PC-3 (cell line): ENCODE measurements at places on chromosomes 1 and 21. TPM values are rescaled to one million over a fixed set of nuclear protein-coding genes. Genes with fewer than 3 reads are reported as not detected.

- DNase-seq = no peak
These were observed 17.2 kb downstream of the PKN2 start for GRCh38 chr1:88701275-88701674.

DNA sequence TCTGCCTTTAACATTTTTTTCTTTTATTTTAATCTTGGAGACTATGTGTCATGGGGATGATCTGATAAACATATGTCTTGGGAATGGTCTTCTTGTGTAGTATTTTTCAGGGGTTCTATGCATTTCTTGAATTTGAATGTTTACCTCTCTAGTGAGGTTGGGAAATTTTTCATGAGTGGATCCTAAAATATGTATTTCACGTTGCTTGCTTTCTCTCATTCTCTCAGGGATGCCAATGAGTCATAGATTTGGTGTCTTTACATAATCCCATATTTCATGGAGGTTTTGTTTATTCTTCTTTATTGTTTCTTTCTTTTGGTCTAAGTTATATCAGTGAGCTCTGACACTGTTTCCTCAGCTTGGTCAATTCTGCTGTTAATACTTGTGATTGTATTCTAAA, 1237.2 kb downstream of the PLA2G4A start:
- peak; percentile 58 for DNase-seq

DNA sequence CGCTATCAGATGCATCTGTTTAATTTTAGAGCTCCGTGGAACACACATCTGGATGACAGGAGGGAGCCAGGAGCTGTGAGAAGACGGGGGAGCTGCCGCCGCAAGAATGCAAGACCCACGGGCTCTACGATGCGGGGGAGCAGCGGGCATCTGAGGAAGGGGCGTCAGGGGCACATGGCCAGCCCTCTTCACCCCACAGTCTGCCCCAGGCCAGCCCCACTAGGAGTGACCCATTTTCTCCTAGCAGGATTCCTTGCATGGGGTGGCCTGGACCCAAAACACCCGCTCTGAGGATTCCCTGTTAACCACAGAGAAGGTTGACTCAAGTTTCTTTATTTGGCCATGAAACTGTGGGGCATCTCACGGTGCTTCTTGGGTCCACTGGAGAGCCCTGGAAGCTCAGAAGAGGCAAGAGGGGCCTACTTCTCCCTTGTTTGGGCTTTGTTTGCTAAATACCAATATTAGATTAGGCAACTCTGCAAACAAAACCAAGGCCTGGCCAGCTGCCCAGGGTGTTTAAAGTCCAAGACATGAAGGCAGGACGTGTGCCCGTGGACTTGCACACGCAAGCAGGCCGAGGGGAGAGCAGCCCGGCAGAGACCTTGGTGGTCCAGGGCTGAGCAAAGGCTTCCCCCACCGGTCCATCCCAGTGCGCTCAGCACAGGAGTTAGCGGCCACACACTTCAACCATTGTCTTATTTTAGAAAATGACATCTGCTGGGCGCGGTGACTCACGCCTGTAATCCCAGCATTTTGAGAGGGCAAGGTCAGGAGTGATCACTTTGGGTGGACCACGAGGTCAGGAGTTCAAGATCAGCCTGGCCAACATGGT, 89.8 kb downstream of the DHRS3 start:
- DNase-seq = peak; percentile 89

- DNase-seq = no peak
These were observed 13.4 kb downstream of the LRRC41 start for GRCh38 chr1:46289976-46290375.

GRCh38 chr1:235100194-235100772, 28.4 kb downstream of the TOMM20 start:
- DNase-seq = no peak

DNA sequence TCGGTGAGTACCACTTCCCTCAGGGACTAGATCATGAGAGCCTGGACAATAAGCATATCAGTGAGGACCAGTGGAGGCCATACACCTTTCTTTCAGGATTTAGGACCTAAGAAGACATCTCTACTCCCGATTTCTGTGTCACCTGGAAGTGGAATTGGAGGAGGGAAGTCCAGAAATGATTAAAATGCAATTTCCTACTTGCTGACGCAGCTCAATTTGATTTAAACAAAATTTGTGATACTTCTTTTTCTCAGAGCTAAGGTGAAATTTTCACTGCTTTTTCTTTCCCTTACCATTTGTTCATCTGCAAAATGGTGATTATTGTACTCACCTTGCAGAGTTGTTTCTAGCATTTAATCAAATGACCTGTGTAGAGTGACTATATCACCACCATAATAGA, 38.8 kb upstream of the BTG3 start:
- DNase-seq = no peak

Gene C4BPA
- total RNA-seq = not detected in 2 replicates

GRCh38 chr1:14820295-14821085, 222.0 kb downstream of the KAZN start:
- DNase-seq = no peak

Gene LCE1D
- total RNA-seq = not detected in 2 replicates
